Smooth muscle cell of bladder (primary cell): ENCODE measurements at places on chromosomes 3 and 15. TPM values are rescaled to one million over a fixed set of nuclear protein-coding genes. Genes with fewer than 3 reads are reported as not detected.

B3GNT5 gene
- total RNA-seq = 1.00 and 2.0 TPM in 2 replicates

FAM227B gene
- 4.4 and 4.6 TPM in 2 replicates for total RNA-seq

RTP4 gene
- total RNA-seq = 1.6 and 2.0 TPM in 2 replicates

LRTM1 gene
- total RNA-seq = not detected in 2 replicates

FGD5 gene
- total RNA-seq = 0.14 and 0.37 TPM in 2 replicates

ADPGK gene
- total RNA-seq = 67.0 and 82.9 TPM in 2 replicates

PIK3R4 gene
- total RNA-seq = 25.3 and 32.7 TPM in 2 replicates

ZNF385D gene
- total RNA-seq = 0.09 and 0.14 TPM in 2 replicates

DNAH12 gene
- under 0.01 and 0.18 TPM in 2 replicates for total RNA-seq

PRR23B gene
- total RNA-seq = not detected in 2 replicates

CPA3 gene
- not detected in 2 replicates for total RNA-seq

AHSG gene
- not detected in 2 replicates for total RNA-seq

CGNL1 gene
- total RNA-seq = 0.28 TPM in 2 replicates

SLC22A13 gene
- 0.14 and 0.28 TPM in 2 replicates for total RNA-seq

IL5RA gene
- not detected in 2 replicates for total RNA-seq

GXYLT2 gene
- total RNA-seq = 34.8 and 36.1 TPM in 2 replicates

MED12L gene
- total RNA-seq = 0.14 and 0.28 TPM in 2 replicates

THSD4 gene
- total RNA-seq = 28.0 and 33.8 TPM in 2 replicates

MKRN2 gene
- 31.5 and 34.1 TPM in 2 replicates for total RNA-seq

DCP1A gene
- total RNA-seq = 7.5 and 8.8 TPM in 2 replicates

EHHADH gene
- total RNA-seq = 3.4 and 4.5 TPM in 2 replicates

KY gene
- total RNA-seq = 0.28 and 0.74 TPM in 2 replicates

UTS2B gene
- 0.65 and 0.85 TPM in 2 replicates for total RNA-seq

SHC4 gene
- total RNA-seq = 1.8 and 3.8 TPM in 2 replicates

IMPG2 gene
- total RNA-seq = 0.14 and 0.18 TPM in 2 replicates

RAB6B gene
- 0.14 and 0.37 TPM in 2 replicates for total RNA-seq

EOMES gene
- under 0.01 TPM in 1 of 2 replicates, not detected in the other for total RNA-seq

SCN11A gene
- total RNA-seq = under 0.01 TPM in 2 replicates

SKOR1 gene
- under 0.01 and 0.09 TPM in 2 replicates for total RNA-seq

CD200R1 gene
- total RNA-seq = under 0.01 TPM in 1 of 2 replicates, not detected in the other

CHCHD6 gene
- 14.3 and 15.2 TPM in 2 replicates for total RNA-seq

RARRES1 gene
- total RNA-seq = 76.4 and 166 TPM in 2 replicates

SLCO2A1 gene
- under 0.01 TPM in 2 replicates for total RNA-seq

MYRIP gene
- total RNA-seq = under 0.01 TPM in 2 replicates

COL6A5 gene
- total RNA-seq = not detected in 2 replicates

HRH1 gene
- total RNA-seq = 29.0 and 37.0 TPM in 2 replicates

CCDC80 gene
- total RNA-seq = 393 and 1,612 TPM in 2 replicates
